ENCODE measurements at places on chromosomes 16 and 17.

GRCh38 chr17:17183744-17184143, 22.4 kb downstream of the PLD6 start:
- DNase-seq, result no peak

DNA sequence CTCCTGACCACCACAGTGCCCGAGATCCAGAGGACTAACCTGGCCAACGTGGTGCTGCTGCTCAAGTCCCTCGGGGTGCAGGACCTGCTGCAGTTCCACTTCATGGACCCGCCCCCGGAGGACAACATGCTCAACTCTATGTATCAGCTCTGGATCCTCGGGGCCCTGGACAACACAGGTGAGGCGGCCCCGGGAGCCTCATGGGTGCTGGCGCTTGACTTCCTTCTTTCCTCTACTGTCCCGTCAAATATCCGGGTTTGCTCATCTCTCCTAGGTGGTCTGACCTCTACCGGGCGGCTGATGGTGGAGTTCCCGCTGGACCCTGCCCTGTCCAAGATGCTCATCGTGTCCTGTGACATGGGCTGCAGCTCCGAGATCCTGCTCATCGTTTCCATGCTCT, 13.7 kb downstream of the DHX38 start:
- DNase-seq, result no peak

GRCh38 chr16:23469814-23470213, 16.8 kb upstream of the COG7 start:
- no peak for DNase-seq

- DNase-seq, result no peak
Measured at GRCh38 chr17:66351033-66351432, 48.6 kb downstream of the PRKCA start.

DNA sequence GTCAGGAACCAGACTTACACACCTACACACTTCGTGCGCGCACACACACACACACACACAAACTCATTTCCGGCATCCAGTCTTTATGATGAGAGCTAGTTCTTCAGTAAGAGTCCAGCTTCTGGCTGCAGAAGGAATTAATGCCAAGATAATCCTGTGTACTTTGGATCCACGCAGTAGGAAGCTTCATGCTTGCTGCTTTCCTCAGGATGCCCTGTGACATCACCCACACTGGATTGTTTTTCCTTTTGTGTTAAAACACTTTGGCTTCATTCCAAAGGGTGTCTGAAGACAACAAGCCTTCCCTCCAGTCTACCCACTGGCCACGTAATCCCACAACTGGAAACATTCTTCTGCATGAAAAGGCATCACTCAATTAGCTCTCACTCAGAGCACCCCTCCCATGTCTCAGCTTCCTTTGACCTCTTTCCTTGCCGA, 35.4 kb downstream of the KCNJ16 start:
- no peak for DNase-seq

DNA sequence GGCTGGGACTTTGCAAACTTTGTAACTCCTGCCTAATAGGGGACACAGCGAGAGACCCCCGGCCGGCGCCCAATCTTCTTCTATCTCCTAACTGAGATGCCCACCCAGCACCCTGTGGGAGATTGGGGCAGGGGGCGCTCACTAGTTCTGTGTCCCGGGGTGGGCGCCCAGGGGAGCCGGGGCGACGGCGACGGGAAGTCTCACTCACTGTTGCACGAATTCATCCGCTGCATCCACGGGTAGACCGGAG, 3.9 kb upstream of the HOXB5 start:
- DNase-seq, result no peak

DNA sequence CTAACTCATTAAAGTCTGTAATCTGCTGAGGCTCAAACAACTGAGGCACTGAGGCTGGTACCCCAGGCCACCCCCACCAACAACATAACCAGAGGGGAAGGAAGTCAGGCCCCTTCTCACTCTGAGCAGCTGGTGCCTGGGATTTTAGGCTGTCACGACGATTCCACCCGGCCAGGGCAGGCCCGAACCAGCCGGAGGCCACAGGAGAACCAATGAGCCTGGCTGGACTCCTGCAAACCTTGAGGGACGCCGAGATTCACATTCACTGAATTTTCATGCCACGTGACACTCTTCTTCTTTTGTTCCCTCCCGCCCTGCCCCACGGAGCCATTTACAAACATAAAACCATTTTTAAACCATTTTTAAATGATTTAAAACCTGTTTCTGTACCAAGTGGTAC, 48.1 kb downstream of the RPH3AL start:
- DNase-seq, result no peak
